ENCODE measurements at places on chromosomes 5 and 9.

DNA sequence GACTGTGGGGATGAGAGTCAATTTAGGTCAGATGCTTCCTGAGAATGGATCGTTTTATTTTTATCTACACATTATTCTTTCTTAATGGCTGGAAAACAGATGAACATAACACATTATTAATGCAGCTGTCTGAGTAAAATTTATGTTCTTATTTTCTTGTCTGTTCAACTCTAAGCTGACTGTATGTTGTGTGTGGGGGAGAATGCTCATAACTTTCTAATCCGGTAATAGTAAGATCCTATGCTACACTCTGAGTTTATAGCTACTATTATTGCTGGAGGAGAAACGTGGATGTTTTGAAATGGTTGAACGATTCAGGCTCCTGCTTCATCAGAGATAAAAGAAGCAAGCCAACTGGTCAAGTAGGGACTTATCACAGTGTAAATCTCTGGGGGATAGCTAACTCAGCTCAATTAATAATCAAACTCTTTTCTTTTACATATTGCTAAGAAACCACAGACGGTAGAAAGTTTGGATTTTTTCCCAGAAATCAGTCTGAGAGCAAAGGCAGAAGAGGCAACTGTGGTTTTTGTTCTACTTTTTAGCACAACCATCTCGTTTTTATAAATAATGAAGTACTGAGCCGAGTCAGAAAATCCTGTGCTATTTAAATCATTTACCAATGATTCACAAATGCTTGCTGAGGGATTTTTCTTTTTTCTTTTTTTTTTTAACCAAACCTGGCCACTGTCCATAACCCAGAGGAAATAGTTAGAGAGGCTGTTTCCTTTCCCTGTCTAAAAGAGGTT is 265.0 kb upstream of the FAM174A start:
- DNase-seq = no peak

- DNase-seq = peak; percentile 28
Observed at GRCh38 chr9:117073539-117074341, 341.1 kb downstream of the ASTN2 start.

DNA sequence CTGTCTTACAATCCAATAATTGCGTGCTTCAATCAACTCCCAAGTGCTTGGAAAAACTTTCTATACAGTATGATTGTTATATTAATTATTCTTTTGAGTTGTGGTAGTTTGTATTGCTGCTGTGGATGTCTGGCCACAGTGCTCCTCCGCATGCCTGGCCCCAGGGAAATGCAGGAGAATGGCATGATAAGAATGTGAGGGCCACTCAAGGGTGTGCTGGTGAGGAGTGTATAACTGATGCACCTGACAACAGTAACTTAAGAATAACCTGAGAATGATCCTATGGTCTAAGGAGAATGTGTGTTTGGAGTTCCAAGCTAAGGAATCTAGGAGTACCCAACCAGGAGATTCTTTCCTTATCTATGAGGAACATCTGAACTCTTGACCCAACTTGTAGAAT is 152.9 kb upstream of the APC start:
- no peak for DNase-seq

GRCh38 chr5:119515192-119515591 is 62.9 kb downstream of the HSD17B4 start:
- DNase-seq = no peak

DNA sequence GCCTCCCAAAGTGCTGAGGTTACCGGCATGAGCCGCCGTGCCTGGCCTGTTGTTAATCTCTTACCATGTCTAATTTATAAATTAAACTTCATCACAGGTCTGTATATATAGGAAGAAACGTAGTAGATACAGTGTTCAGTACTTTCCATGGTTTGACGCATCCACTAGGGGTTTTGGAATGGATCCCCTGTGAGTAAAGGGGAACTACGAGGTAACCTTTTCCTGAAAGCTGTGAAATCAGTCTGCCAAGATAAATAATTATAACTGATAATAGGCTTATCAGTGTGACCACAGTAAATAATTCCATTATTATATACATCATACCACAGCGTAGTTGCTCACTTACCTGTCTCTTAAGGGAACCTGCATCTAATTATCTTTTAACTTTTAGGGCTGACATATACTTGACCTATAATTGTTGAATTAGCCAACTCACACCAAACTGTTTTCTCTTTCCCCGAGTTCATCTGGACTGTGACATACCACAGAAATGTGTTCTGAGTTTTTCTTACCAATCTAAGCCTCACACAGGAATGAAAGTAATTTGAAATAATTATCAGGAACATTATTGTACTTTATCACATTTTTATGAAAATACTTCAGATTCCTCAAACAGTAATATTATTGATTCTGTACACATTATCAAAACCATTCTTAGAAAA is 42.9 kb downstream of the DAPK1 start:
- DNase-seq = no peak

DNA sequence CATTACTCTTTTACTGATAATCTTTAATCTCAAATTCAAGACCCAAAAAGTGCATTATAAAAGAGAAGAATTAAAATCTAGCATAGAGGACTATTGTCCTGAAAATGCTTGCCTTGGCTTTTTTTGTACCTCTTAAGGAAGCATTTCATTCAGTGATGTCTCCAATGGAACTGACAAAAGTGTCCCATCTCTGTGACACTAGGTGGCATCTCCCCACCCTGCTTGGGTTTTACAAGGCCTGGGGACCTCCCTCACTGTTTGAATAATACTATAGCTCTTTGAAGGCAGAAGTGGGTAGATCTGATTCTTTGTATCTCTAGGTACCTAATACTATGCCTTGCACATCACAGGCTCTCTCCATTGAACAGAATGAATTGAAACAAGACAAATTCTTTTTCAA is 180.6 kb downstream of the EPB41L4A start:
- DNase-seq = peak; percentile 8

DNA sequence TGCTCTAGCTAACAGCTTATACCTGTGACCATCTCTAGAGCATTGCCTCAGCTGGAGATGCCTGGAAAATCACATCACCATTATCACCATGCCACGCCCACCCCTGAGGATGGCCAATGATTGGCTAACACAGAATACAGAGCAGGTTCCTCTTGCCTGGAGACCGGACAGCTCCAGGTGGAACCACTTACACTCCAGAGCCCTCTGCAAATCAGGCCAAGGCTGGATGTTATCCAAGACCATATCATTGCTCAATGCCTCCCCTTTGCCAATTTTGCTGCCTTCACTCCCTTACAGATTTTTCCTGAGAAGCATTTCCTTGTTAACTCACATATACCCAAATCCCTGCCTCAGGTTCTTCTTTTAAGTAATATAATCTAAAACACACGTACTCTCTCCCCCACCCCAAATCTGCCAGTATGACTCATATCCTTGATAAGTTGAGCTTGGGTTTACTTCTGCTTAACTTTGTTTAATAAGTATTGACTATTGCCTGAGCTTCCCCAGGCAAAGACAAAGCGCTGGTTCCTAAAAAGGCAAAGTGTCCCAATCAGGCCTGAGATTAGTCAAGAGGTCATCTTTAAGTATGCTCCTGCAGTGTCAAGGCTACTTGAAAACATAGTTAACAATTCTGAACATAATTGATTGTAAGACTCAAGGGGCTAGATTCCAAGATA is 309.6 kb downstream of the EPB41L4A start:
- peak; percentile 39 for DNase-seq

GRCh38 chr9:9389904-9390303 is 1222.9 kb downstream of the PTPRD start:
- no peak for DNase-seq

- no peak for DNase-seq
Observed at GRCh38 chr5:154374264-154374663, 71.5 kb upstream of the SAP30L start.

DNA sequence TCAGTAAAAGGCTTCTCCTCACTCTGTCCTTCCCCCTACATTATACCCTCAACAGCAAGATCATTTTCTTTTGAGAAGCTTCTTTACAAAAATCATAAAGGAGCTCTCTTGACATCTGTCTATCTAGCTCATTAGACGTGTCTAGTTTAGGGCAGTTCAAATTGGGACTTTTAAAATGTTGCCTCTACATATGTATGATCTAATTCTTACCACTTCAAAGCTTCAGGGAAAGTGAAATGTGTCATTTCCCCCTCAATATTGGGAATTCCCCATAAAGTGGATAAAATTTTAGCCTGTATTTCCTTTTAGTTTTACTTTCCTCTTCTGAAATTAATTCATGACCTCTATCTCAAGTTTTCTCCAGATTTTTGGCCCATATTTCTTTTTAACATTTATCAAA is 323.7 kb downstream of the ARRDC3 start:
- DNase-seq = no peak

DNA sequence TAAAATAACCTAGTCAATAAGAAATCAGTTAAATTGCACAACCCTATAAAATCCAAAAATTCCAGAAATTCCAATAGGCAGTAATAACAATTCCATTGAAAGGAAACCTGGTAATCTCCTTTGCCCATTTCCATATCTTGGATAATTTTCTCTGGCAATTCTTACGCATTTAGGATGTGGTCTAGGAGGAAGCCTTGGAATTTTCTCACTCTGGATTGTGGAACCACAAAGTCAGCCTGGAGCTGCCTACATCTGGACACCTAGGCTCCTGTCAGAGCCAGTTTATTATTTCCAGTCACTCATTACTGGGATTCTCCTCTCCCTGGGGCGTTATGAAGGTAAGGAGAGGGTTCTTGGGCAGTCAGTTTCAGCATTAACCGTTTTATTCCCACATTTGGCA is 40.3 kb upstream of the GNE start:
- no peak for DNase-seq

DNA sequence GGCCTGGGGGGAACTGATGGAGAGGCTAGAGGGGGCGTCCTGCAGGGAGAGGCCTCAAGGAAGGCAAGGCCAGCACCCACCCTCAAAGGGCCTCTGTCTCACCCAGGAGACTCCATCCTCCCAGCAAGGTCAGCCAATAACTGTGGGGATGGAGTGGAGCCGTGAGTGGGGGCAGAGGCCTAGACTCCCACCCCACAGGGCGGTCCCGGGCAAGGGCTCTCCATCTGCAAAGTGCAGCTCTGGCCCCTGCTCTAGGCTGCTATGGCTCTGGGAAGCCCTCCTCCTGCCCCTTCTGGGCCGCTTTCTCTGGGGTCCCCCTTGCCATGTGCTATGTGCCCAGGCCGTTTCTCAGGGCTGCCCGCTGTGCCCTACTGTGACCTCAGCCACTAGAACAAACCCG is 14.0 kb downstream of the FPGS start:
- no peak for DNase-seq

DNA sequence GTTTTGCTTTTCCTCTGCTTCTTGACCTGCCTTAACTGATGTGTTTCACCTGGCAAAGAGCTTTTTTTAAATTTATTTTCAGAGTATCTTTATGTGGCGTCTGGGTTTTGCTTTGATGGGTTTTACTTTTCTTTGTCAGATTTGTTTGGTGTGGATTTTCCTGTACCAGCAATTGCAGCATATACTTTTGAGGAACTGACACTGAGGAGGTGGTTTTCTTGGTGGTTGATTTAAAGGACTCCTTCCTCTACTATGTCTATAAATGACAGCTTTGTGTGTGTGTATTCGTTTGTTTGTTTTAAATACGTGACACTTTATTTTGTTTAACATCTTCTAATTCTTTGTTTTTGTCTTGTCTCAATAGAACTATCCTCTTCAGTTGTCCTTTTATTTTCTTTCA is 1071.9 kb upstream of the ARRDC3 start:
- DNase-seq = no peak

- DNase-seq = no peak
Observed at GRCh38 chr5:110063640-110064602, 374.2 kb downstream of the MAN2A1 start.

DNA sequence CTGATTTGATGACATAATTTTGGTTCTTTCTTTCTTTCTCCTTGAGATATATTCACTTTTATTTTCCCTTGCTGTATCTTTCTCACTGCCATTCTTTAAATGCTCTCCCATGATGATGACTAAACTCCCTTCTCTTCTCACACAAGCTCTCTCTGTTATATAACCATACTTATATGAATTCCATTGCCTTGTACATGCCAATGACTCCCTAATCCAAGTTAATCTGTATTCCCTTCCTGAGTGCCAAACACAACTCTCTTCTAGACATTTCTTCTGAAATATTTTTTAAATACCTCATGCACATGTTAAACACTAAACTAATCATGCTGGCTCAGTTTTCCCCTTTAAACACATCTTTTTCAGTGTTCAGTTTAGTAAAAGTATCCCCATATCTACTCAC is 62.2 kb upstream of the ST8SIA4 start:
- DNase-seq = no peak

DNA sequence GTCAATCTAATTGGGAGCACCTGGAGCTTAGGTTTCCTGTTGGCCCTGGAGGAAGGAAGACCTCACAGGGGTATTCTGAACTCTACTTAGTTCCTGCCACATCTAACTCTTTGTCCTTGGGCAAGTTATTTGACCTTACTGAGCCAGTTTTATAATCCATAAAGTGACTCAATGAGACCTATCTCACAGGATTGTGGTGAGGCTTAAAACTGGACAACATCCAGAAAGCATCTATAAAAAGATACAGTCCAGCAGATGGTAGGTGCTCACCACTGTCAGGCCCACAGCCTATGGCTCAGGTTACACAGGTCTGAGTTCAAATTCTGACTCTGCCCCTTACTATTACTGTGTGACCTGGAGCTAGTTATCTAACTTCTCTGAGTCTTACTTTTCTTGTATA is 23.3 kb downstream of the KCNV2 start:
- no peak for DNase-seq

DNA sequence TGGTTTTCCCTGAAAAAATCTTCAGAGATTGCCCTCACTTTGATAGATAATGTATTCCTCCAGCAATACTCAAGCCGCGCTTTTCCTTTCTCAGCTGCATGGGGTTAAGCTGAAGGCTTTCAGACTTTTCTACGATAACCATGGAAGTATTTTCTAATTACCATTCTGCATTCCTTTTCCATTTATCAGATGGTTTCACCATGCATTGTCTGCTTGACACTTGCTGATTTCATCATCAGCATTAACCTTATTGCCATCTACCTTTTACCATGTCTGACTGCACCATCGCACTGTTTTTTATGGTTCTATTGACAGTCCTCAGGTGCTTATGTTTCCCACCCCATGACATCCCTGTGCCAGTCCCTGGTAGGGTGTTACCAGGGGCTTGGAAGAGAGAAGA is 91.6 kb downstream of the DMAC1 start:
- DNase-seq = no peak

DNA sequence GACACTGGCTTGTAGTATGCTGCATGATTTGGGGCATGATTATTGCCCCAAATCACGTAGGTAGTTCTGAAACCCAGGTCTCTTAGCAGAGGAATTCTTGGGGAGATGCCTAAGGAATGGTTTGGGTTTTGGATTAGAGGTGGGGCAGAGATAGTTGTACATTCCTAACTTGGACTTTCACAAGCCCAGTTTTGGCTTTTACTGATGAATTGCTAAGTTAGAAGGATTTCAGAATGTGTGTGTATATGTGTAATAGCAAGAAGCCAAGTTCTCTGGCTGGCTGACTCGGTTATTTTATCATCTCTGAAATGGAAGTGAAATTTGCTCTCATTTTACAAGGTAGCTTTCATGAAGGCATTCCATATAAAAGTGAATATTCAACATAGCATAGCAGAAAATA is 23.8 kb upstream of the ZNF131 start:
- DNase-seq = no peak

- no peak for DNase-seq
Observed at GRCh38 chr5:35203403-35203802, 26.9 kb downstream of the PRLR start.

- no peak for DNase-seq
Observed at GRCh38 chr9:90300611-90301276, 341.9 kb downstream of the DIRAS2 start.

- DNase-seq = no peak
Observed at GRCh38 chr9:94783928-94784327, 57.4 kb downstream of the AOPEP start.

- peak; percentile 9 for DNase-seq
Observed at GRCh38 chr5:181087309-181087708, 43.7 kb downstream of the OR2V1 start.

GRCh38 chr5:172988276-172988675 is 4.7 kb downstream of the ATP6V0E1 start:
- DNase-seq = no peak
